ENCODE measurements at places on chromosomes 12 and 14. TPM values are rescaled to one million over a fixed set of nuclear protein-coding genes. Genes with fewer than 3 reads are reported as not detected.

OSGEP gene
- 23.8 TPM for total RNA-seq

PGF gene
- 3.3 TPM for total RNA-seq

GRCh38 chr12:16241346-16241745, 36.1 kb downstream of the SLC15A5 start:
- H3K27ac ChIP-seq: no peak overlapping the region
- H3K27me3 ChIP-seq: no peaks in the 10 kb centered on the region
- H3K36me3 ChIP-seq: no peaks in the 10 kb centered on the region
- no peak for DNase-seq

GRCh38 chr14:99173086-99173485, 98.9 kb downstream of the BCL11B start:
- H3K27ac ChIP-seq: no peak overlapping the region
- no peak overlapping the region for H3K4me3 ChIP-seq
- no peaks in the 10 kb centered on the region for H3K27me3 ChIP-seq
- DNase-seq: no peak

DNA sequence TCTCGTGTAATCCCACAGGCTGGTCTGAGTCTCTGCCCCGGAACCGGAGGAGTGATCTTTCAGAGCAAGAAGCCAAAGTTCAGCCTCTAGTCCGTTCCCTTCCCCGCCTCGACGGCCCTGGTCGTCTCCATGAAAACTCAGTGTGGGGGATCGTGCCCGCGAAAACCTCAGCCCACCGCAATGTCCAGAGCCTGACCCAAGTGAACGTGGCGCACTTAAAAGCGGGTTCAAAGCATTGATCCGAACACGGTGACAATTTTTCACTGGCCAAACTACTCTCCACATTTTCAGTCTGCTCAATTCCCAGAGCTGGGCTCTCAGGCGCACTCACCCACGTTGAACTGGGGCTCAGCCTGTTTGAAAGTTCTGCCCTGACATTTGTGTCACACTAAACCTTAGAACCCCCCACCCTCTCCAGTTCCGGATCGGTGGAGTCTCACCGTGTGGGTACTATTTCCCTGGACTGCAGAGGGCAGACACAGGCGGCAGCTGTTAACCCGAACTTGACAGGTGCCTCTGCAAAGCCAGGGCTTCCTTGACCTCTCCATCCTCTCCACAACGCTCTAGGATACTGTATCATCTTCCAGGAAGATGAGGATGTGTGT, 886 bp upstream of the PRICKLE1 start:
- no peaks in the 10 kb centered on the region for H3K36me3 ChIP-seq
- peak overlapping the region; percentile 94 for H3K4me3 ChIP-seq
- DNase-seq: peak; percentile 68
- H3K27me3 ChIP-seq: no peaks in the 10 kb centered on the region

- H3K27ac ChIP-seq: peak overlapping the region; percentile 14
- no peak overlapping the region for H3K4me3 ChIP-seq
- no peaks in the 10 kb centered on the region for H3K27me3 ChIP-seq
- no peaks in the 10 kb centered on the region for H3K36me3 ChIP-seq
- DNase-seq: peak; percentile 67
- no peaks in the 10 kb centered on the region for H3K4me1 ChIP-seq
These were observed 113.7 kb downstream of the DUSP6 start for GRCh38 chr12:89238593-89238992.

DNA sequence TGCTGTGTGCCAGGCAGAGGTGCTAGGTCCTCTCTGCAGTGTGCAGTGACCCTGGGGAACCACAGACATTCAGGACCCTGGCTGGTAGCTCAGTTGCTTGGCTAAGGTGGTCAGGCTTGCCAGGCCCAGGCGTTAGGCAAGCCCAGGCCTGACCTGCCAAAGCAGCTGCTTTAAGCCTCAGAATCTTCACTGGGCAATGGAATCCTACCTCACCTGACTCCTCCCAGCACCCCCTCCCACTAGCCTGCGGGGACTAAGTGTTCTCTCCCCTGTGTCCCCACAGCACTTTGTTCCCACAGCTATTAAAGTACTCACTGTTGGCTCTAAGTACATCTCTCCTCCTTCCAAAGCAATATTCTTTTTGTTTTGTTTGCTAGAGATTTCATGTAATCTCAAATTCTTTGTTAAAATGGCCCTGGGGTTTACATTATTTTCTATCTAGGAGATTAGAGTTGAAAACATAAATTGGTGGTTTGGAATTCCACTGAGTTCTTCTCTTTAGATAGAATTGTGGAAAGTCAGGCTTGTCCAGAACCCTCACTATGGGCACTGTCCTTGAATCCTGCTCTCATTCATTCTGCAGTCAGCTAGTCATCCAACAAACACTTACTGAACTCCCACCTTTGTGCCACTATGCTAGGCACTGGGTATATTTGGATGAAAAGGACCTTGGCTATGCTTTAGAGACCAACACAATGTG, 44.4 kb downstream of the DGLUCY start:
- H3K27me3 ChIP-seq: no peaks in the 10 kb centered on the region
- peak overlapping the region; percentile 89 for H3K27ac ChIP-seq
- no peaks in the 10 kb centered on the region for H3K4me1 ChIP-seq
- H3K4me3 ChIP-seq: no peak overlapping the region
- H3K36me3 ChIP-seq: peaks cover 35% of the 10 kb centered on the region

DNA sequence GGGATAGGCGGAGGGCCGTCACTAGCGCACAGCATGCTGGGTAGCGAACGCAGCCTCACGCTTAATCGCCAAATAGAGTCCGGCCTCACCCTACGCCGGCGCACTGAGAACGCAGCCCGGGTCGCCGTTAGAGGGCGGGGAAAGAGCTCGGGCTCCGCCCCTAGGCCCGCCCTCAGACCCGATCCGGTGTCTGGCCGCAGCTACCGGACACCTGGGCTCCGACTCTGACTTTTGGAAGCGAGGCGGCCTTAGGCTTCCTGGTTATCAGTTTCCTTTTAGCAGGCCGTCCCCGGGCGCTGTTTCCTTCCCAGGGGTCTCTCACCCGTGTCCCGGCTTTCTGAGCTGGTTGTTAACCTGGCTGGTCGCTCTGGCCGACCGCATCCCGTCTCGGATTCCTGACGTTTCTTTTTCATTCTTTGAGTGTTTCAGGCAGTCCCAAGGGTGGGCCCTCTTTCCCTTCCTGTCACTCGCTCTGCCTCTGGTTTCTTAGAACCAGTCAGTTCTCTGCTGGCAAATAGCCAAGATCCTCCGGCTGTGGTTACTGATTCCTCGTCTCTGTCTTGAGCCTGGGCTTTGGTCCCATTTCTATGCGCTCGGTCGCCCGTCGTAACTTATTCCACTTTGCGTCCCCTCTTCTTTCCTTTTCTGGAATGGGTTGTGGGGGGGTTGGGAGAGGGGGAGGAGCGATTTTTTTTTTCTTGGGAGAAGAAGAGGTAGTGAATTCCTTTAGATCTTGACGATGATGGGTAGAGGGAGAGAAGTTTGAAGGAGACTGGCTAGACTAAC, 464 bp upstream of the STRN3 start:
- peaks cover 26% of the 10 kb centered on the region for H3K4me1 ChIP-seq
- H3K4me3 ChIP-seq: peak overlapping the region; percentile 100
- peak; percentile 97 for DNase-seq
- H3K27me3 ChIP-seq: no peaks in the 10 kb centered on the region

- H3K27ac ChIP-seq: no peak overlapping the region
- H3K4me3 ChIP-seq: no peak overlapping the region
- H3K27me3 ChIP-seq: no peaks in the 10 kb centered on the region
- DNase-seq: no peak
- H3K4me1 ChIP-seq: no peaks in the 10 kb centered on the region
These were observed 288.2 kb upstream of the TMPO start for GRCh38 chr12:98227162-98227561.

GPR84 gene
- total RNA-seq: not detected

DNA sequence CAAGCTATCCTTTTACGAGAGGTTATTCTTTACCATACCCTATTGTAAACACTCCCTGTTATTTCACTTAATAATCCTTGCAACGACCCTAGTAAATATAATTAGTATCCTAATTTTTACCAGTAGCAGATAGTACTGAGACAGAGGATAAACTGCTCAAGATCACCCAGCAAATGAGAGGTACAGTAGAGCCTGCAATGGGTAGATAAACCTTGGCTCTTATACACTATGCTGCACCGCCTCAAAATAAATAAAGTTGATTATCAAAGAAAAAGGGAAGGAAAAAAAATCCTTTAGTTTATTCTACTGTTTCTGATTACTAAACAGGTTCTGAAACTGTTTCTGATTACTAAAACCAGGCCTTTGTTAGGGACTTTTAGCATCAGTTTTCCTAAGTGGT, 22.5 kb downstream of the YBX3 start:
- H3K4me1 ChIP-seq: peaks cover 11% of the 10 kb centered on the region
- no peak overlapping the region for H3K4me3 ChIP-seq
- DNase-seq: no peak
- H3K27me3 ChIP-seq: no peaks in the 10 kb centered on the region
- H3K36me3 ChIP-seq: peaks cover 82% of the 10 kb centered on the region
- no peak overlapping the region for H3K27ac ChIP-seq

GRCh38 chr12:49105504-49106084, 5.1 kb downstream of the LMBR1L start:
- H3K27ac ChIP-seq: peak overlapping the region; percentile 0
- H3K36me3 ChIP-seq: peaks cover 47% of the 10 kb centered on the region
- DNase-seq: no peak
- no peaks in the 10 kb centered on the region for H3K27me3 ChIP-seq
- no peak overlapping the region for H3K4me3 ChIP-seq

NOXRED1 gene
- not detected for total RNA-seq

CNTN1 gene
- 0.16 TPM for total RNA-seq

SH2B3 gene
- total RNA-seq: 47.4 TPM

DNA sequence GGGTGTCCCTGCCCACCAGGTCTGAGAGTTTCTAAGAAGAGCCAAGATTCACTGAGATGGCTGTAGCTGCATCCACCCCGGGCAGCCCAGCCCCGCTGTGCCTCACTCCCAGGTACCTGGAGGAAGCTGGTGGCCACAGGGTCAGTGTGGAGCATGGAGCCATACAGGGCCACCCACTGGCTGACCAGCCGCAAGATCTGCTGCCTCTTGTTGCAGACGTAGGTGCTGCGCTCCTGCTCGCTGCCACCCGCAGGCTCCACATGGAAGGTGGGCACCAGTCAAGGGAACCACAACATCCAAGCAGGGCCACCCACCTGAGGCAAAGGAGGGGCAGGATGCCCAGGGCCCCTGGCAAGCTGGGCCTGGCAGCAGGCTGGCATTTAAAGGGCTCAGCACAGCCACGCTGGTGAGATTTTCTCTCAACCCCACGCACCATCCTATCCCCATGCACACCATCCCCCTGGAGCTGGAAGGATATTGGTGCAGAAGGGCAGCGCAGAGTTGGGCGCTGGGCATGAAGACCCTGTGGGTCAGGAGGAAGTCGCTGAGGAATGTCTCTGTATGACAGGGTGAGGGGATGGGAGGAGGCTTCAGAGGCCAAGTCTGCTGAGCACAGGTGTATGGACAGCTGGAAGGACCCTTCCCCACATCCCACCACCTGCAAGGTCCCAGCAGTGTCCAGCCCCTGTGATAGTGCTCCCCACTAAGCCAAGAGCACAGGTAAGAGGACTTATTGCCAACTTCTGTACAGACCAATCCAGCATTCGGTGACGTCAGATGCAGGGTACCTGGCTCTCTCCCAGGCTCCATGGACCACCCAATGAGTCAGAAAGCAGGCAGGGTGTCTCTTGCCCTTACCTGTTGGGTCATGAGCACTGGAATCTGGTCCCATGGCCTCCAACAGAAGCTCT, 10.8 kb downstream of the RAPGEF3 start:
- H3K4me1 ChIP-seq: peaks cover 33% of the 10 kb centered on the region
- no peak overlapping the region for H3K4me3 ChIP-seq
- no peak overlapping the region for H3K27ac ChIP-seq
- no peak for DNase-seq
- H3K27me3 ChIP-seq: no peaks in the 10 kb centered on the region

PARPBP gene
- total RNA-seq: 0.28 TPM

- H3K36me3 ChIP-seq: no peaks in the 10 kb centered on the region
- H3K4me3 ChIP-seq: no peak overlapping the region
- no peak for DNase-seq
- no peaks in the 10 kb centered on the region for H3K4me1 ChIP-seq
- no peak overlapping the region for H3K27ac ChIP-seq
- no peaks in the 10 kb centered on the region for H3K27me3 ChIP-seq
These were observed 4.6 kb upstream of the SEC23A start for GRCh38 chr14:39107591-39107996.

- no peak for DNase-seq
- no peaks in the 10 kb centered on the region for H3K27me3 ChIP-seq
- H3K27ac ChIP-seq: peak overlapping the region; percentile 96
- peak overlapping the region; percentile 76 for H3K4me3 ChIP-seq
- H3K36me3 ChIP-seq: no peaks in the 10 kb centered on the region
- peaks cover 12% of the 10 kb centered on the region for H3K4me1 ChIP-seq
These were observed 621 bp upstream of the TMEM117 start for GRCh38 chr12:43835264-43835655.

DNA sequence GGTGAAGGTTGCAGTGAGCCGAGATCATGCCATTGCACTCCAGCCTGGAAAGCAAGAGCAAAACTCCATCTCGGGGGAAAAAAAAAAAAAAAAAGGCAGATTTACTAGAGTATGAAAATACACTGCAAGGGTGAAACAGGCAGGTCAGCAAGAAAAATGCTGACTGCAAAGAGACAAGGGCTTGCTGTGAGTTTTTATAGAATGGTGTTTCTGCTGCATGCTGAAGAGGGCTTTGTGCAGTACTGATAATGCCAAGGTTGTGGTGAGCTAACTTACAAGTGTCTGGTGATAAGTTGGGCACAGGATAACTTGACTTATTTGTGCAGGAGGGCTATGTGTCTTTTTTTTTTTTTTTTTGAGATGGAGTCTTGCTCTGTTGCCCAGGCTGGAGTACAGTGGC, 25.9 kb upstream of the SRP54 start:
- H3K4me3 ChIP-seq: no peak overlapping the region
- peaks cover 13% of the 10 kb centered on the region for H3K36me3 ChIP-seq
- DNase-seq: no peak
- H3K27ac ChIP-seq: no peak overlapping the region

- no peaks in the 10 kb centered on the region for H3K4me1 ChIP-seq
- no peaks in the 10 kb centered on the region for H3K27me3 ChIP-seq
- no peak overlapping the region for H3K4me3 ChIP-seq
- no peak for DNase-seq
These were observed 82.3 kb downstream of the PUS7L start for GRCh38 chr12:43676183-43676813.

- DNase-seq: no peak
- H3K27me3 ChIP-seq: no peaks in the 10 kb centered on the region
These were observed 15.0 kb downstream of the C1S start for GRCh38 chr12:7075518-7075917.

CAND1 gene
- 24.8 TPM for total RNA-seq

GRCh38 chr14:24612196-24612595, 2.7 kb upstream of the GZMH start:
- no peak overlapping the region for H3K27ac ChIP-seq
- no peaks in the 10 kb centered on the region for H3K36me3 ChIP-seq
- no peak for DNase-seq
- H3K4me3 ChIP-seq: no peak overlapping the region
- no peaks in the 10 kb centered on the region for H3K27me3 ChIP-seq

ZDHHC22 gene
- total RNA-seq: not detected

SCNN1A gene
- total RNA-seq: 18.7 TPM

DNA sequence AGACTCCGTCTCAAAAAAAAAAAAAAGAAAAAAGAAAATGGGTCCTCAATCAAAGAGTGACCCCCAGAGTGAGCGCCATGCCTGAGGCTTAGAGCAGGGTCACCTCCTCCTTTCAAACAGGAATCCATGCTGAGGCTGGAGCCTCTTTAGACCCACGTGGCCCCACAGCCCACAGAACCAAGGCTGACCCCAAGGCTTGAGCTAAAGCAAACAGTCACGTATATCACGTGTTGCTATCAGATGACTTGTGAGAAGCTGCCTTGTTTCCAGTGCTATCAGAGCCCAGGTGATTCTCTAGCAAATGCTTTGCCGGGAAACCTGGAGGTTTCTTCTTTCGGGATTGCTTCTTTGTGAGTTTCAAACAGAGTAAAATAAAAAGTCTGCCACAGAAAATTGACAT, 31.7 kb upstream of the DYNC1H1 start:
- no peaks in the 10 kb centered on the region for H3K27me3 ChIP-seq
- H3K27ac ChIP-seq: no peak overlapping the region
- H3K36me3 ChIP-seq: no peaks in the 10 kb centered on the region
- DNase-seq: no peak
